ENCODE measurements at places on chromosomes 2 and 18.

GRCh38 chr2:106867196-106867953, 18.6 kb downstream of the ST6GAL2 start:
- no peak for DNase-seq

DNA sequence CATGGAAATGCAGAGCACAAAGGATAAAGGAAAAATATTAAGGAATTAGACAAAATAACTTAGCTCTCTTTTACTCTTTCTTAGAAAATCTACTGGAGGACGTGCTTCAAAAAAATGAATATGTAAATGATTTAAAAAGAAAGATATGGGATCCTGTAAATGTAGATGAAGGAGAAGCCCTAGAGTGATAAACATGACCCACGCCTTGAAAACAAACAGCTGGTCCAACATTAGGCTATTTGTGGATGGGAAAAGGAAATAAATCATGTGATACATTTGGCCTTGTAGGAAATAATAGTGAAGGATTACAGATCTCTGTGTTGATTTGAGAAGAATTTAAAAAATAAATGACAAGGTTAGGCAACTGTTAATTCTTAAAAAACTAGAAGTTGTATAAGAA, 492.1 kb upstream of the SLC39A10 start:
- no peak for DNase-seq

DNA sequence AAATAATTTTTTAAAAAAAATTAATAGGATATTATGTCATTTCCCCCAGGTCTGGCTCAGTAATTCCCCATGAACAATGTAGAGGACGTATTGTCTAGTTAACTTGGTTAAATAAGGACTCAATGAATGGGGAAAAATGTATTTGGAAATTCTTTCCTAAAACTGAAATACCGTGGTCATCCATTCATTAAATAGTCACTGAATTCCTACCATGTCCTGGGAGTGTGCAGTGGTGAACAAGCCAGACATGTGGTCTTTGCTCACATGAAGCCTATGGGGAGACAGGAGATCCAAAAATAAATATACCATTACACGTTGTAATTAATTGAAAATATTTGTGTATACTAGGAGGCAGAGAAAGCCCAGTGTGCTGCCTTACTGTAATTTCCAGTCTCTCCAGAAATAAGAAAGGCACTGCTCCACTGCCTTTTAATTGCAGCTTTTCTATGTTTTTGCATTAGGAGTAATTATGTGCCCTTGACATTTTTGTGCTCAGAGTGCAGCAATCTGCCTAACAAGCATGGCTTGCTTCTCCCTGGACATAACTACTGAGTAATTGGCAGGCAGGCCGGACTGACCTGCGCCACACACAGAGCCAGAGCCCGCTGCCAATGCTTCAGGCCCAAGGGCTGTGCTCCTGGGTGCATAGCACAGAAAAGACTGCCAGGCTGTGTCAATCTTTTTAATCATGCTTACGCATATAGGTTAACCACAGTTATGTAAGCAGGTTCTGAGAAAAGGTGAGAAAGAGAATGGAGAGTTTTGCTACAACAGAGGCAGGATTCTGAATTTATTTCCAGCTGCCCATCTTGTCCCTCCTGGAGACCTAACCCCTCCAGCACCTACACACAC, 22.2 kb upstream of the TTC39C start:
- no peak for DNase-seq

DNA sequence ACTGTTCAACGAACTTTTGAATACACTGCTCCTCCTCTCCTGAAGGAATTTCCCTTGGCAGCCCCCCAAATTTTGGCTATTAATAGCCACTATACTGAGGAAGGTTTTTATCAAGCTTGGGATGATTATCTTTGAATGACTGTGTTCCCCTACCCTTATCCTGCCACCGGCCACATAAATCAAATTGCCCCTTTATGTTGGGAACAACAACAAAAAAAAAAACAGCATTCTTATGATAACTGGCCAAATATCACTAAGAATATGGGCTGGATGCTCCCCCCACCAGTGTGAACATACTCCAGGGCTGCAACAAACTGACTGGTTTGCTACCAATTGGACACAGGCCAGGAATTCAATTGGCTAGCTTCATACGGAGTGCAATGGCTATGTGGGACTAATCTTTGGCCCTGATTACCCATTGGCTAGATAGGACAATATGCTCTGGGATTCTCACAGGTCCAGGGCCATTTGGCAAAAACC, 20.6 kb downstream of the DUSP11 start:
- DNase-seq: no peak

DNA sequence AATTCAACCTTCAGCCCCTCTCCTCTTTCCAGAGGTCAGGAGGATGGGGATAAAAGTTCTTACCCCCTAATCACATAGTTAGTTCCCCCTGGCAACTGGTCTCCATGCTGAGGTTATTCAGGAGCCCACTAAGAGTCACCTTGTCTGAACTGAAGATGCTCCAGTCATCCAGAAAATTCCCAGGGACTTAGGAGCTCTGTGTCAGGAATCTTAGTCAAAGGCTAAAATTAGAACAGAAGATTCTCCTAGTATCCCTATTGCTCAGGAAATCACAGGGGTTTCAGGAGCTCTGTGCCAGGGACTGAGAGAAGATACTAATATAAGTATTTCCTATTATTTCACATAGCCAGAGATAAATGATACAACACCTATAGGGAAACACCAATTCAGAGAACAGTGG, 37.3 kb upstream of the LONRF2 start:
- no peak for DNase-seq

DNA sequence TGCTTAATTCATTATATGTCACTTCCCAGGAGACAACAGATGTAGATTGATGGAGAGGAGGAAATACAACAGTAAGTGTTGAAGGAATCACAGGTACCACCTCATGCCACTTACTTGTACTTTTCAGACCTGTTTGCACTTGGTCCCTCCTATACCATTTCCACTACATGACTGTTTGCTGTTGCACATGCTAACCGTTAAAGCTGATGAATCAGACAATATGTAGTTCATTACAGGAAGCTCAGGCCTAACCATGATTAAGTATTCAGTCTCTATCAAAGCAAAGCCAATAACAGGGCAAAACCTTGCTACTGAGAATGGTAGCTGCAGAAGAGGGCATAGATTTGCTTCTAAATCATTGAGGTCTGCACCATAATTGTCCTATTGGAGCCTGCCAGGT, 30.2 kb upstream of the GRP start:
- no peak for DNase-seq

- no peak for DNase-seq
These were observed 19.7 kb upstream of the DNMT3A start for GRCh38 chr2:25361261-25362048.

DNA sequence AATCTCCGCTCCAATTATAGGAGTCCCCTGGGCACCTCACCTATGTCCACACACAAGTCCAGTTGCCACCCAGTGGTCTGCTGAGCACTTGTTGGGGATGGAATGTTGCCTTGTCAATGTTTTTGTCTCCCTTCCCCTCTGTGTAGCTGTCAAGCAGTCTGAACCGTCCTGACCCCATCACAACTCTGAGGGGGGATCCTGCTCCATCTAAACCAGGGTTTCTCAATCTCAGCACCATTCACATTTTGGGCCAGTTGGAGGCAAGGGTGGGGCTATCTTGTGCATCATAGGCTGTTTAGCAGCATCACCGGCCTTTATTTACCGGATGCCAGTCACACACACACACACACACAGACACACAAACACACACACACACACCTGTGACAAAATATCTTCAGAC, 53.0 kb downstream of the CYP26B1 start:
- DNase-seq: no peak

GRCh38 chr2:20015482-20016083, 3.1 kb upstream of the MATN3 start:
- DNase-seq: peak; percentile 30

GRCh38 chr18:23938043-23938756, 76.4 kb upstream of the TTC39C start:
- no peak for DNase-seq

DNA sequence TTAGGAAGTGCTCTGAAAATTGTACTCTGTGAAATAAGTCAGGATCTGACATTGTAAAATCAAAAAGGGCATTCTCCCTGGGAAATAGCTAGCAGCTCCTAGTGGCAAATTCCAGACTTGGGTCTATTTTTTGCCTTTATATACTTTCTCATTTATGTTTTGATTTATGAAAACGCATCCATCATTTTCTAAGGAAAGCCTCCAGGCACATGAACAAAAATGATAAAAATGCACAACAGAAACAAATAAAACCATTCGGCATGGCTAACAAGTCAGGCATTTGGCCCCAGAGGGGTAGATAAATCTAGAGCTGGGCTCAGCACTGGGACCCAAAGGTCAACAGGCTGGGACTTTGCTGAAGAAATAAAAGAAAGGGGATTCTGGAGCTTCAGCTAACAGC, 167.0 kb downstream of the BCL11A start:
- no peak for DNase-seq

- DNase-seq: no peak
These were observed 168.5 kb downstream of the CBLN2 start for GRCh38 chr18:72375618-72376017.
